ENCODE measurements at places on chromosomes 6 and 20. TPM values are rescaled to one million over a fixed set of nuclear protein-coding genes. Genes with fewer than 3 reads are reported as not detected.

Gene GLP1R
- total RNA-seq: not detected

Gene HLA-DRA
- total RNA-seq: 31.3 TPM

Gene PRKN
- total RNA-seq: not detected

Gene SLC25A27
- not detected for total RNA-seq

Gene SNAP91
- total RNA-seq: not detected

Gene PSORS1C1
- not detected for total RNA-seq

Gene USP49
- 7.8 TPM for total RNA-seq

Gene DPPA5
- not detected for total RNA-seq

Gene TREML2
- total RNA-seq: 24.9 TPM

Gene EYS
- not detected for total RNA-seq

Gene CENPW
- total RNA-seq: 75.4 TPM

Gene FGD2
- 12.1 TPM for total RNA-seq

Gene CALHM5
- not detected for total RNA-seq

Gene RIPPLY2
- total RNA-seq: not detected

Gene DCBLD1
- 4.3 TPM for total RNA-seq

Gene NCR2
- 0.45 TPM for total RNA-seq

Gene PRICKLE4
- 0.40 TPM for total RNA-seq

Gene SYTL3
- total RNA-seq: 43.5 TPM

Gene SNPH
- total RNA-seq: 6.5 TPM

Gene NHSL1
- 0.34 TPM for total RNA-seq

Gene TUBB2A
- total RNA-seq: 3.5 TPM

Gene PKIG
- total RNA-seq: 2.1 TPM

Gene OTOR
- not detected for total RNA-seq

Gene PGBD1
- total RNA-seq: 3.6 TPM

Gene ANKEF1
- 3.9 TPM for total RNA-seq

Gene GJA10
- total RNA-seq: not detected

Gene C6orf58
- total RNA-seq: not detected

Gene MATN4
- total RNA-seq: not detected

Gene BCAS1
- total RNA-seq: not detected

Gene ZNF311
- total RNA-seq: 0.40 TPM

Gene OR2J3
- total RNA-seq: not detected

Gene GPR63
- total RNA-seq: 1.2 TPM

Gene FOXA2
- not detected for total RNA-seq
